ENCODE measurements at places on chromosomes 7 and 10.
A peak's percentile ranks its signal among the peaks of the same experiment; 100 is the strongest.

GRCh38 chr10:11678074-11678793 lies 63.9 kb upstream of the ECHDC3 start:
- DNase-seq: no peak

DNA sequence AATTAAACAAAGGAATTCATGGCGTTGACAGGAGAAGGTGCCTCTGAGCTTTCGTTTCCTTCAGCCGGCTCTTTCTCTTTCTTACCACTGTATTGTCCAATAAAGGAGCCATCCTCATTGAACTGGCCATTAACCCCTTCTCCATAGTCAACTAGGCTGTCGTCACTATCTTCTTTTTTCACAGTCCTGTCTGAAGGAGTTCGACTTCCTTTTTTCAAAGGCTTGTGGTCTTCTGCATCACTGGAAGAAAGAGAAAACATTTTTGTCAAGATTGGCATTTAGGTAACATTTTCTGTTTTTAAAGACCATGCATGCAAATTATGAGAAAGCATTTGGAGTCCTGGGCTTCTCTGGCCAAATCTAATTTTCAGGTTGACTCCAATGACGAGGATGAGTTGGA lies 19.7 kb upstream of the LAMB4 start:
- no peak for DNase-seq

GRCh38 chr7:87356448-87356847 lies 11.0 kb downstream of the CROT start:
- no peak for DNase-seq

- DNase-seq: no peak
These were observed 134.6 kb downstream of the CHRM2 start for GRCh38 chr7:137003086-137003485.

GRCh38 chr7:1941464-1942242 lies 271.6 kb downstream of the ELFN1 start:
- no peak for DNase-seq

GRCh38 chr10:86535132-86535882 lies 13.7 kb upstream of the WAPL start:
- peak; percentile 12 for DNase-seq

DNA sequence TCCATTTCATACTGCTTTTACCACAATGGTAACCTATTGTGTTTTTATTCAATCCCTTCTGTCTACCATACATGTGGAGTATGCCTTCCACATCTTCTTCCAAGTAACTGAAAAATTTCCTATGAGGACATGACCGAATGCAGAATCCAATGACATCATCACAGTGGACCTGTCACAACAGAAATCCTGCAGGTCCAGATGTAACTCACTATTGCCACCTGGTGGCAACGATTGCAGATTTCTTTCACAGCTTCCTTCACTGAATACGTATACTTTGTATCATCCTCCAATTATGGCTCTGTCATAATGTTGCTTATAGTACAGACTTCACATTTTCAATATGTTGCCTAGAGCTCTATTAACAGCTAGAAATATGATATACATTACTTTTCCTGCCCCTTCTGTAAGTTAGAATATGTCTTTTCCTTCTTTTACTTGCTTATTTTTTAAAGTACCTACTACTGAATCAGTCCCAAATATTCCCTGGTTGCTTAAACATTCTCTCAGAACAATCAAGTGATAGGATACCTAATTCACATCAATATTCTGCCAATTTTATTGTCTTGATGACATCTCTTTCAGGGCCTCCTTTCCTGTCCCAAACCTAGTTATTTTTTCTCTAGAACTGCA lies 45.4 kb downstream of the SLC13A1 start:
- DNase-seq: no peak

DNA sequence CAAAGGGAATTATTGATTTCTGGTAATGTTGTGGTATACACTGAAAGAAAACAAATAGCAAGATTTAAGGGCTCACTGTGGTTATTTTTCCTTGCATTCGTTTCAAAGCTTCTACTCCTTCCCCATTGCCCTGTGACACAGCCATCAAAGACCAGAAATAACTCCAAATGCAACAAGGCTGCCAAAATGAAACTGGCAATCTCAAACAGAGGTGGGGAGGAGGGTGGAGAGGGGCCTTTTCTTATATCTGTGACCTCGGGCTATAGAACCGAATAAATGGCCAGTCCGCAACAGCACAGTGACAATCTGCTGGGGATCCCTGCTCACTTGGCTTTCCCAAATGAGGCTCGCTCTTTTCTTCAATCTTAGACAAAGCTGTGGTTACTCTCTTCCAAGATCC lies 17.4 kb upstream of the SPOCK2 start:
- no peak for DNase-seq

GRCh38 chr7:151248346-151249033 lies at the start of gene SMARCD3:
TSS of gene SMARCD3 (minus strand) at chr7:151248694. CDS start at chr7:151248562, 132 bp downstream.
- no peak for DNase-seq

- DNase-seq: no peak
These were observed 17.1 kb downstream of the MBL2 start for GRCh38 chr10:52755297-52756062.

GRCh38 chr10:72353028-72353964 lies 1.4 kb downstream of the DNAJB12 start:
- DNase-seq: no peak

DNA sequence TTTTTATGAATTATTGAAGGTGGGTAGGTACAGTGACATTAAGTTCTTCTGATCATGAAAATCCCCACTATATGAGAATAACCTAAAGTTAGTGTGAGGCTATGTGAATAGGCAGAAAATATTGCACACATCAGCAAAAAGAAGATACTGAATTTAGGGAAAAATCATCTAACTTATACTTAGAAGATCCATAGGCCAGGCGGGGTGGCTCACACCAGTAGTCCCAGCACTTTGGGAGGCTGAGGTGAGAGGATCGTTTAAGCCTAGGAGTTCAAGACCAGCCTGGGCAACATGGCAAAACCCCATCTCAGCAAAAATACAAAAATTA lies 49.5 kb upstream of the ARHGAP12 start:
- DNase-seq: no peak

Measured in activated T-helper 1 cell treated with Interleukin-2 at 50 U/mL for 16 hours (primary cell).